ENCODE measurements at places on chromosomes 11 and 22.

DNA sequence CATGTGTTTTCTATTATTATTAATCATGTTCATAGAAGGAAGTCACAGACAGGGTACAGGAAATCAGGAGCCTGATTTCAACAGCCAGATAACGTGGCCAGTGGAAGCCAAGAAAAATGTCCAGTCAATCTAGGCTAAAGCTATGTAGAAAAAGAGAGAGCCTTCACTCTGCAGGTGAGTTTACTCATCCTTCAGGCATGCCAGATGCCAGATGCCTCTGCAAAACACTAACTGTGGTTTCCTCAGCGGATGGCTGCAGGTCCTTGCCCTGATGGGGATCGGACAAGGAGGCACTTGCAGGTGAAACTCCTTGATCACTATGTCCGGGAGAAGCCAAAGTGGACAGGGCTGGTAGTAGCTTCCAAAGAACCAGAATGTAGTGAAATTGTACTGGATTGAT is 962.3 kb upstream of the RAG2 start:
- no peak for DNase-seq

GRCh38 chr11:64409707-64410403 is 50.9 kb downstream of the RPS6KA4 start:
- no peak for DNase-seq

DNA sequence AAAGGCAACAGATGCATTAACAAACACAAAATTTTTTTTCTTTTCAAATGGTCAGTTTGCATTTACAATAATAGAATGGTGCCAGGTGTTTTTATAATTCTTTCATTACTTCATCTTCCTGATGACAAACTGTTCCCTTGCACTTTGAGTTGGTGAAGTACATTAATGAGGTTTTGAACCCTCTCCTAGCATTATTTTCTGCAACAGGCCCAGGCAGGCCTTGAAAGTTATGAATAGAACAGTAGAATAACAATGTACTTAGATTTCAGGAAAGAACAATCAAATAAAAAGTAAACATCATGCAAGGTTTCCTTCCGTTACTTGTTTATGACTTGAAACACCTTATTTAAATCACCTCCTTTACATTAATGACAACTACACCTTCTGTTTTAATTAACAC is 9.6 kb downstream of the BTG4 start:
- no peak for DNase-seq

GRCh38 chr11:91373497-91373896 is 851.1 kb upstream of the FAT3 start:
- no peak for DNase-seq

- no peak for DNase-seq
Observed at GRCh38 chr11:118843565-118843964, 40.1 kb upstream of the CXCR5 start.

DNA sequence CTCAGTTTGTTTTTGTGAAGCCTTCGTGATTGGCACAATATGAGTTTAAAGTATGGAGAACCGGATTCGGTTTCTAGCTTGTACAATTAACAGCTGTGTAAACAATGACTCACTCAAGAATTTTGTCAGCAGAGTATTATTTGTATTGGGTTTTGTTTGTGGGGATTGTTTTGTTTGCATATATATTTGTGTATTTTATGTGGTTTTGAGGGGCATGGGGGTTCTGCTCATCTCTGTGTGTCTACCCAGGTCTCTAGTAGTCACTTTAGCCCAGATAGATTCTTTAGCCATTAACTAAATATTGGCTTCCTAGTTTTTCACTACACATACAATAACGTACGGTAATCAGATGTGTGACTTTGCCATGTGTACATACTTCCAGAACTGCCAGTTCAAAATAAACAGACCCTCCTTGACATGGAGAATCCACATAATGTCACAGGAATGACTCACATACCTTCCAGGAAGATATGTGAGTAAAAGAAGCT is 7.5 kb upstream of the MS4A7 start:
- DNase-seq: no peak

DNA sequence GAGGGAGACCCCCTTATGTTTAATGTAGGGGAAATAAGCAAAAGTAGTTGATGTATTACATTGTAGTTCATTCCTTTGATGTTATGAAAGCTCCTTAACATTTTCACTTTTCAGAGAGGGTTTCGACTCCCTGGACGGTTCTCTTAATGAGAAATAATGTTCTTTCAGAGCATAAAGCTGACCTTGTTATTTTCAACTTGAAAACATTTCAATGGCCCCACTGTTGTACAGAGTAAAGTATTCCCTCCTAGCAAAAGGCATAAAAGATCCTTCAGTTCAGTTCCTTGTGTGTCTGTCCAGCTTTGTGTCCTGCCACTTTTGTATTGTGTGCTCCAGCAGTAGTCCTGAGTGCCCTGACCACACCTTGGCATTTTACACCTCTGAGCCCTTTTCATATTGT is 63.9 kb downstream of the UVRAG start:
- DNase-seq: no peak

DNA sequence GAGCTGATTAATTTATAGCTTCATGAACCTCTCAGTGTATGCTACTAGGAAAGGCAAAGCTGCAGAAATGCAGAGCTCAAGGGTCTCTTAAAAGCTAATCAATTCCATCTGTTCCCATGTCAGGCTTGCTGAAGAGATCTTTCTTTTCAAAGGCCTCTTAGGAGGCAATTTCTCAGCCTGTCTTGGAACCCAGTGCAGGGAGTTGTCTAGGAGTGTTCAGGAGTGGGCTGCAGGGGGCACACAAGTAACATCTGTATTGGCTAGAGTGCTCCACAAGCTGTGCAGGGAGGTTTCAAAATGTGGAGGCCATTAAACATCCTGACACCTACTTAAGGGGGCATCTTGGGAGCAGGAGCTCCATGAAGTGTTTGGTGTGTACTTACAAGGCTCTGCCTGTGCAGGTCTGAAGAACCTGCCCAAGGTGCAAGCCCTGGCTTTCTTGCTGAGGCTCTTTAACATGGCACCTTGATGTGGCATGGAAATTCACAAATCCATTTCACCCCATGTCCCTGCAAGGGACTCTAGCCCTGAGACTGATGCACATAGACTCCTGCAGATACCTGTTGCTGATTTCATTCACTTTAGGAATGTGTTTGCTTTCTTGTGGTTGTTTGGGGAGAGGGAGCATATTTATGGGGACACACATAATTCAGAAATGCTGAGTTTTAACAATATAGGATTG is 134.7 kb downstream of the ME3 start:
- no peak for DNase-seq

DNA sequence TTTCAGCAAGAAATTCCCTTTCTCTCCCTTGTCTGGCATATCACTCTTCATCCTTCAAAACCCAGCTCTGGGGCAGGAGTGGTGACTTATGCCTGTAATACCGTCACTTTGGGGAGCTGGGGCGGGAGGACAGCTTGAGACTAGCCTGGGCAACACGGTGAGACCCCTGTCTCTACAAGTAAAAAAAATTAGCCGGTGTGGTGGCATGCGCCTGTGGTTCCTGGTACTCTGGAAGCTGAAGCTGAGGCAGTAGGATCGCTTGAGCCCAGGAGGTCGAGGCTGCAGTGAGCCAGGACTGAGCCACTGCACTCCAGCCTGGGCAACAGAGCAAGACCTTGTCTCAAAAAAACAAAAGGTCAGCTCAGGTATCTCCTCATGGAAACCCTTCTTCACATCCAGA is 1.4 kb upstream of the RCE1 start:
- no peak for DNase-seq

GRCh38 chr11:77993902-77994301 is 566 bp downstream of the INTS4 start:
- DNase-seq: no peak

GRCh38 chr11:16924462-16924825 is 89.8 kb downstream of the PLEKHA7 start:
- no peak for DNase-seq

- no peak for DNase-seq
Observed at GRCh38 chr11:109604481-109605400, 182.8 kb downstream of the C11orf87 start.

DNA sequence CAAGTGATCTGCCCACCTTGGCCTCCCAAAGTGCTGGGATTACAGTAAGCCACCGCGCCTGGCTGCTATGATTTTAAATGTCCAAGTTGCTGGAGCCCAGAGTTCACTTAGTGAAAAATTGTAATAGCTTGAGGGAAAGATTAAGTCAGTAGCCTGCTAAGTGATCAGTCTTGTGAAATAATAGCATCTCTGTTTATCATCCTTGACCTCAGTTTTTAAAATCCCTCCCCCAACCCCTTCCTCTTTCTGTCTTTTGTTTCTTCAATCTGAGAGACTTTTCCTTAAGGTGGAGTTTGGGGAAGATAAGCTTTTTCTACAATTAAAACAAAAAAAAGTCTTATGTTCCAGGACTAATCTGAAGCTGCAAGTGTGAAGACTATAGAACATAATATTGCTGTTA is 6.4 kb downstream of the HIPK3 start:
- no peak for DNase-seq

GRCh38 chr11:129417458-129417857 is 41.8 kb downstream of the BARX2 start:
- DNase-seq: no peak

DNA sequence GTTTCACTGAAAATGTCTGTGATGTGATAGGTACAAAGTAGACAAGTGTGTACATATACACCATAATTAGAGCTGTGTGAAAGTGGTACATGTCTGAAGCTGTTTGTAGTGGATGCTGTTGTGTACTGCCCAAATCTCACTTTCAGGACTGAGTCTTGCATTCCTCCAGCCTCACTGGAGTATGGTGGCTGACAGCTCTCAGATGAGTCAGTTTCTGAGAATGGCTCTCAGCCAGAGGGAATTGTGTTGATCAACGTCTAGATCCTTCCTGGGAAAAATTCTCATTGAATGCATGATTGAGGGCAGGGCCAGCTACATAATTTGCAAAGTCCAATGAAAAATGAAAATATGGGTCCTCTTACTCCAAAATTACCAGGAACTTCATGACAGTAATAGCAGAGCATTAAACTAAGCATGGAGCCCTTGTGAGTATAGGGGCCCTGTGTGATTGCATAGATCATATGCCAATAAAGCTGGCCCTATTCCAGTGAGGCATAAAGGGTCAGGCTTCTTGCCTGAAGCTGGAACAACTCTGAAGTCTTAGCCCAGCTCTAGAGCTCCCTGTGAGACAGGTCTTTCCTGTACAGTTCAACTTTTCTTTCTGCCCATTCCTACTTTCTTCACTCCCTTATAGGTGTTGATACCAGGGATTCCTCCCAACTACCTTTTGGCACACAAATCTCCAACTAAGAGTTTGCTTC is 10.8 kb upstream of the CYP2R1 start:
- DNase-seq: no peak

DNA sequence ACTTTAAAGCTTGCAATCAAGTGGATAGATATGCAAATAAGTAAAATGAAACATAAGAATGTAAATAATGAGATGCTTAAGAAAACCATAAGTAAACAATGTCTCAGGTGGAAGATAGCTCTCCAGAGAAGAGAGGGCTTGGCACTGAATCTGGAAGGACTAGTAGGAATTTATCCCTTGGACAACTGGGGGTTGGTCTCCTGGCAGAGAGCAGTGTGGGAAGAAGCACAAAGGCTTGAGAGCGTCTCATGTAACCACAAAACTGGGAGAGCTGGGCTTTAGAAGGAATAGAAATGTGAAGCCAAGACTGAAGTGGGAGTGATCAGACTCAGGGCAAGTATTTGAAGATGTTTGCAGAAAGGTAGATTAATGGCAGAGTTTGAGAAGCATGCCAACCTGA is 31.3 kb downstream of the CARD18 start:
- DNase-seq: no peak

- no peak for DNase-seq
Observed at GRCh38 chr11:2517386-2518064, 72.7 kb downstream of the KCNQ1 start.

- DNase-seq: no peak
Observed at GRCh38 chr11:65251476-65251875, 10.3 kb upstream of the POLA2 start.

- no peak for DNase-seq
Observed at GRCh38 chr11:9081153-9081552, 10.2 kb downstream of the SCUBE2 start.

DNA sequence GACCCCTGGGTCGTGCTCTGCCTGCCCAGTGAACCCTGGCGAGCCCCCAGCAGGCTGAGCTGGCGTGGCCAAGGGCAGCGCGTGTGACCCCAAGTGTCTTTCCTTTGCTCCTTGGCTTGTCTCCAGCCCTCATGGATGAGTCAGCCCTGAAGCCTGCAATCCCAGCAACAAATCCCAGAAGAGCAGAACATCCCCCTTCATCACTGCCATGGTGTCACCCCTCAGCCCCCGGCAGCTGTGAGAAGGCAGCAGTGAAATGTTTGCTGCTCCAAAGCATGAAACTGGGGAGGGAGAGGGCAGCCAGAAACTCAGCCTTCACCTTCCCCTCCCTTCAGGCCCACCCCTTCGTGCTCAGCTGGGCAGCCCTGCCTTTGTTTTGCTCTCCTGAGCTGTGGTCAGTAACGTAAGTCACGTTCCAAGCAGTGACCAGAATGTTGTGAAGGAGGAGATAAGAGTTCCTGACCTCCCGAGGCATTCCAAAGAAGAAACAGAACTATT is 29.8 kb downstream of the ADAMTS15 start:
- no peak for DNase-seq

DNA sequence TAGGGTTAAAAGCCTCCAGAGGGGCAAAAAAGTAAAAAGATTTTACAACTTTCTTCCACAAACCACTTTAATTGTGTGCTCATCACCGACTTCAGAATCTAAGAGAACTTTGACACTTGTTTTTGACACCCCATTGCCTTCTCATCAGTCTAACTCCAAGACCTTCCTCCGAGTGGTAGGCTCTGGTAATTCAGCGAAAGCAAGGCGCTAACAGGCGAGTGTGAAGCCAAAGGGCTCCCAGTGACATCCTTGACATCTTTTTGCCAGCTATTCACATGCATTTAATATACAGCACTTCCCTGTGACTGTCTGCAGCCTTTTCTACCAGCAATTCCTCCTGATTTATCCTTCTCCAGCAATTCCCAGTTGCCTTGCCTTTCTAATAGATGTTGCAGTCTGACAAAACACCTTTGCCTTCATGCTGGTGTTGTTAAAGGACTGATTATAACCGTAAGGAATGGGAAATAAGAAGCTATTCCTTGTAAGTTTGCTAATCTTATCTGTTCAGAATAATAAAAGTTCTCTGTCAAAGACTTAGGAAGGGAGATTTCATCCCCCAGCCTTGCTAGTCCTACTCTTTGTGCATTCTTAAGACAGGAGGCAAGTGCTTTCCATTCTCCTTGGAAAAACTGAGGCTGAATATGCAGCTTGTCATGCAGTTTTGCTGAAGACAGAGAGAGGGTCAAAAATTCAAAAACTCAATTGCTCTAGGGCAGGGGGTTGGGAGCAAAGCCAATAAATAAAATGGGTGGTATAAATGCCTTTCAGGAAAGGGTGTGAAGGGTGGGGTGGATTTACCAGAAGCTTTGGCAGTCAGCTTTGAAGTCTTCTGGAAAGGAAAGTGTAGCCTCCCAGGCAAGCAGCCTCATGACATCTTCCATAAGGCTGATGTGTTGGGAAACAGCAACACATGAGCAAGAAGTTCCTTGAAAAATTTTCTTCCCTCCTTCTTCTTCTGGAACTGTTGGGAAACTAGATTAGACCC is 39.1 kb downstream of the SNX19 start:
- no peak for DNase-seq

- no peak for DNase-seq
Observed at GRCh38 chr22:46478083-46478551, 59.3 kb downstream of the CELSR1 start.

All from stimulated activated CD4-positive, alpha-beta T cell treated with anti-CD3 and anti-CD28 coated beads, Interleukin-1b, Interleukin-23, amount 100 ng/mL, for 1 hour (primary cell).